Activated T-helper 17 cell treated with anti-CD3 and anti-CD28 coated beads, Interleukin-2, amount 50 U/mL, for 72 hours (primary cell): ENCODE measurements at places on chromosomes 7 and 10.

- no peak for ATAC-seq
These were observed 367.5 kb downstream of the CCSER2 start for GRCh38 chr10:84695902-84696301.

- ATAC-seq: peak; percentile 66
These were observed 193.6 kb downstream of the MAD1L1 start for GRCh38 chr7:2038931-2039728.

DNA sequence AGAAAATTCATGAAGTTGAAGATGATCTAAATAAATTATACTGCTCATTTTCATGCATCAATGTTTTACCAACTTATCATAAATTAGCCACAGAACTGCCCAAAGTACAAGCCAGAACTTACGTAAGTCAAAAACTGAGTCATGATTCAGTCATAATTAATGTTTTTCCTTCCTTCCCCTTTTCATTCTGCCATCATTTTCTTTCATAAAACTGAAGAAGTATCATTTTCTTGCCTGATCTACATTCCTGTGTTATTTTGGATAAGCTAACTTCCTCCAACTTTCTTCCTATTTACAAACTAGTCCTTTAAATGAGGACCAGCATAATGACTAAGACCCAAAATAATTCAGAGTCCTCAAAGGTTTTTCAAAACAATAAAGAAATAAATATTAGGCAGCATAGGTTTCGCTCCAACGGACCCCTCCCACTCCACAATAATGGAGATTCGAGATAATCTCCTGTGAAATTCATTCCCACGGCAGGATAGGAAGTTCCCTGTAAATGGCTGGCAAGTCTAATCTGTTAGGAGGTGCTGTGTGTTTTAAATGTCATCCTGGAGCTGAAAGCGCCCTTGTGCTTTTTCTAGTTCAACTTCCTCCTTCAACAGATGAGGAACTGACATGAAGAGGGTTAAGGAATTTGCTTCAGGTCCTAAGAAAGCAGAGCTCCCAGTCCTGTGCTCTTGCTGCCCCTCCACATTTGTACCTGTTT is 218.9 kb downstream of the DOCK4 start:
- no peak for ATAC-seq

GRCh38 chr10:120336911-120337540 is 120.0 kb upstream of the PLPP4 start:
- ATAC-seq: no peak

DNA sequence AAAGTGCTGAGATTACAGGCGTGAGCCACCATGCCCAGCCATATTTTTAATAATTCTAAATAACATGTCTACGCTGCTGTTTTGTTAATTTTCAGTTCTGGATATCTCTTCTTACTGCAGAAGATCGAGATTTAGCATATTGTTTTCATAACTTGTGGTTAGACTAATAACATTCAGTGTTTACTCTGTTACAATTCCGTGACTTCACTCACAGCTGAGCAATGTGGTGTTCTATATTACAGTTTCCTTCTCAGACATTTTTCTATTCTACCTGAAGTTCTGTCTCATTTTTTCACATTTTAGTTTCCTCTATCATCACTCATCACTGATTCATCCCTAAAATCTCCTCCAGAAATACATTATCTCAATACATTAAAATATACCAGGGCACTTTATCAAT is 10.9 kb downstream of the RNF32 start:
- ATAC-seq: no peak

- ATAC-seq: no peak
These were observed 69.1 kb downstream of the DIP2C start for GRCh38 chr10:620417-620816.

DNA sequence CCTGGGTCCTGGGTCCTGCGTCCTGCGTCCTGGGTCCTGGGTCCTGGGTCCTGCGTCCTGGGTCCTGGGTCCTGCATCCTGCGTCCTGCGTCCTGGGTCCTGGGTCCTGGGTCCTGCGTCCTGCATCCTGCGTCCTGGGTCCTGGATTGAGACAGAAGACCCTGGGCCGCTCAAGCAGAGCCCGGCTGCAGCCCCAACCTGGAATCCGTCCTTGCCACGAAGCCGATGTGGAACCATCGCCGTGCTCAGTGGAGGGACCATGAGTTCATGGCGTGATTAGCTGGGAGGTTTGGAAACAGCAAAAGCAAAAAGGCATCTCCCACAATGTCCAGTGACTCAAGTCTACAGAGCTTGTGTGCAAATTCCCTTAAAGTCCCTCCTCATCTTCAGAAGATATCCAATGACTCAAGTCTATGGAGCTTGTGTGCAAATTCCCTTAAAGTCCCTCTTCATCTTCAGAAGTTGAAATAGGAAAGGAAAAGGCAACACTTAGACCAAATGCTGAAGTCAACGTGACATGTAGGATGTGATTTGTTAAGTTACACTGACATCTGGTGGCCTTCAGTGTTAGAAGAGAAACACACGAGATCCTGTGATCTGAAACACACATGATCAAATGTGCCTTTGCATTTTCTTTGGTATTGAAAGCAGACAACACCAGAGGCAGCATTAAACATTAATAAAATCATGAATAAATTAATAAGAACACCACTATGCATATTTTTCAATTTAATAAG is 179.9 kb downstream of the PTPRN2 start:
- ATAC-seq: no peak

- peak; percentile 24 for ATAC-seq
These were observed 22.1 kb upstream of the CARD11 start for GRCh38 chr7:3065724-3066143.

DNA sequence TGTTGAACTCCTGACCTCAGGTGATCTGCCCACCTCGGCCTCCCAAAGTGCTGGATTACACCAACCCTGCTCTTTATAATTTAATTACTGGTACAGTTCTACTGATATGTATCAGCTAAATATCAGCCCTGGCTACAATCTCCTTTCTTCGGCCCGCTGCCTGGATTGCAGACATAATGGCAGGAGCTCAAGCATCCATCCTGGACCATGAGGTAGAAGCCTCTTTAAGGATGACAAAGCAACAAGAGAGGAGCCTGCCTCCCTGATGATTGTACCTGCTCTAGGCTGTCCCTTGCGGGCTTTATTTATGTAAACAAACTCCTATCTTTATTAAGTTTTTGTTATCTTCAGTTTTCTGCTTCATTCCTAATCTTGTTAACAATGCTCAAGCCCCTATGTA is 5.6 kb upstream of the PSAP start:
- ATAC-seq: no peak

GRCh38 chr10:12733271-12733670 is 268.2 kb downstream of the CCDC3 start:
- no peak for ATAC-seq

- ATAC-seq: peak; percentile 86
These were observed 305.1 kb upstream of the PITRM1 start for GRCh38 chr10:3477683-3478082.

DNA sequence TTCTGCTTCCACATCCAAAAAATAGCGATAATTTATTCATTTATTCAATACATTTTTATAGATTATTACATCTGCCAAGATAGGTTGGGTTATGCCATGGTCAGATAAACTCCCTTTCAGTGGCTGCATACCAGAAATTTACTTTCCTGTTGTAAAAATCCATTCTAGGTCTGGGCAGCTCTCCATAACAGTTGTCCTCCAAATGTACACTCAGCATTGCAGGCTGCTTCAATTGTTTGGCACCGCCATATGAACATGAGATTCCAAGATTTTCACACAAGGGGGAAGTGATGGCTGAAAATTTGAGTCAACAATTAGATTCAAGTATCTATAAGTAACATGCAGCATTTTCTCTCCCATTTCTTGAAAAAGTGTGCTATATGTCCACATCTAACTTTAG is 568.7 kb downstream of the ETV1 start:
- ATAC-seq: no peak

GRCh38 chr10:116690356-116691322 is 51.7 kb downstream of the HSPA12A start:
- no peak for ATAC-seq

GRCh38 chr10:97868134-97868685 is 18.6 kb downstream of the GOLGA7B start:
- no peak for ATAC-seq

DNA sequence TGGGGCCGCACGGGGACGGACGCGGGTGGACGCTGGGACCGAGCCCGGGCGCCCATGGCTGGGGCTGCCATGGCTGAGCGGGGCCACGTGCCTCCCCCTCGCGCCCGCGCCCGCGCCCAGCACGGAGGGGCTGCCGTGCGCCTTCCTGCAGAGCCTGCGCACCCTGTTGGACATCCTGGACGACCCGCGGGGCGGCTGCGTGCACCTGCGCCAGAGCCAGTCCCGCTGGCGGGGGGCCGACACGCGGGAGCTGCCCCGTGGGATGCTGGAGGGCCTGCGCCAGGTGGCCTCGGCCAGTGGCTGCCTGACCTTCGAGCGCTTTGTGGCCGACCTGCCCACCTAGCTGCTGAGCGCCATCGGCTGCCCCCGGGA is 72.5 kb upstream of the KCTD7 start:
- ATAC-seq: no peak

- peak; percentile 25 for ATAC-seq
These were observed 537 bp downstream of the FOXK1 start for GRCh38 chr7:4682621-4683042.

- peak; percentile 66 for ATAC-seq
These were observed 529 bp downstream of the HPS1 start for GRCh38 chr10:98446151-98446660.

- ATAC-seq: peak; percentile 94
These were observed 89.0 kb downstream of the PHTF2 start for GRCh38 chr7:77887567-77887966.

GRCh38 chr7:87148332-87148955 is 3.8 kb upstream of the DMTF1 start:
- no peak for ATAC-seq

GRCh38 chr7:23000597-23001360 is 13.2 kb downstream of the HYCC1 start:
- no peak for ATAC-seq

GRCh38 chr7:118478931-118479330 is 254.4 kb downstream of the ANKRD7 start:
- ATAC-seq: no peak

DNA sequence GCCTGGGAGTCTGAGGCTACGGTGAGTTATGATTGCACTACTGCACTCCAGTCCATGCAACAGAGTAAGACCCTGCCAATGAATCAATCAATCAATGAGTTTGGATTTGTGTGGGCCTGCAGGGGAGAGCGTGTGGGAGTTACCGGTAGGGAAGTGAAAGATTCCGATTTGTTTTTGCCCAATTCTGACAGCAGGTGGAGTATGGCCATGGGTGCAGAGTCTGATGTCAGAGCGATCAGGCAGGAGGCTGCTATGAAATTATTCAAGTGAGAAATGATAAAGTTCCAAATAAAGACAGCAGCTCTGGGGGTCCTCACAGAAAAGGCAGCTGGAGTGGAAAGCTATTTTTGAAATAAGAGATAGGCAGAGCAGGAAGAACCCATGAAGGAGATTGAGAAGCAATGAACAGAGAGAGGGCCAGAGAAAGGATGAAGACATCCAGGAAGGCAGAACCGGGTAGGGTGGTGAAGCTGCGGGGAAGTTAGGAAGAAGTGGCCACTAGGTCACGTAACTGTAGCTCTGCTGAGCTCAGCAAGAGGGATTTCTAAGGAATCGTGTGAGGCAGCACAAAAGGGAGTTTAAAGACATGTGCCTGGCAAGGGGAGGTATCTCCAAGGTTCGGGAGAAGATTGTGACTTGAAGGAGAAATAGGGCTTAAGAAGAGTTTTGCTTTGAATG is 93.7 kb upstream of the NMT2 start:
- no peak for ATAC-seq

GRCh38 chr7:38051786-38052185 is 126.3 kb upstream of the STARD3NL start:
- ATAC-seq: no peak

- no peak for ATAC-seq
These were observed 700.4 kb upstream of the KCND2 start for GRCh38 chr7:119572541-119572940.

DNA sequence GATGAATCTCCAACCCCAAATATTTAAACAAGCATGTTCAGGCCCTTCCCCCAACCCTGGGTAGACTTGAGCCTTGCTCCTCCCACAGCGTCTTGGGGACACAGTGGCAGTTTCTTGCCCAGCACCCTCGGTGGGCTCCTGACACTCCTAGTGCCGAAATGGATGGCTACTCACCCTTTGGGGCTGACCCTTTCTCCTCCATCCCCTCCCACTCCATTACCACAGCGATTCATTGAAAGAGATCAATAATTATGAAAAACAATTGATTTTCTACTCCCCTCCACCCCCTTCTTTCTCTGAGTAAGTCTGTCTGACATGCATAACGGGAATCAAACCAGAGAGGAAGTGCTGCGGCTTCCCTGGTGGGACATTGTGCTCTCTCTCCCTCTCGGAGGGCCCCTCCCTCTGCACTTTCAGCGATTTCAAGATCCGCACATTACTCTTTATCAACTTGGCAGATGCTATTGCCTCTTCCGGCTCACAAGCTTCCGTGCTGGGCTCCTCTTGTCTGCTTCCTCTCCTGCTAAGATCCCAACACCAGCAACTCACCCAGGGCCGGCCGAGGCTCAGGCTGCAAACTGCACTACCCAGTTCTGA is 79.0 kb upstream of the PLXNA4 start:
- peak; percentile 71 for ATAC-seq

DNA sequence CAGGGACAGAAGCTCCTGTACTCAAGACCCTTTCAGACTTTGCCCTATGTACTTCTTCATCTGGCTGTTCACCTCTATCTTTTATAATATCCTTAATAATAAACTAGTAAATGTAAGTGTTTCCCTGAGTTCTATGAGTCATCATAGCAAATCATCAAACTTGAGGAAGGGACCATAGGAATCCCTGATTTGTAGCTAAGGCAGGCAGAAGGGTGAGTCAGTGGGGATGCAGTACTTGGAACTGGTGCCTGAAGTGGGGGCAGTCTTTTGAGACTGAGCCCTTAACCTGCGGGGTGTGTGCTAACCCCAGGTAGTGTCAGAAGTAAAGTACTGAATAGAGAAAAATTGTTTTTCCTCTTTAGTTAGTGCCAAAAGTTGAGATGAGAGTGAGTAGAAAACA is 6.2 kb upstream of the TMEM243 start:
- no peak for ATAC-seq

DNA sequence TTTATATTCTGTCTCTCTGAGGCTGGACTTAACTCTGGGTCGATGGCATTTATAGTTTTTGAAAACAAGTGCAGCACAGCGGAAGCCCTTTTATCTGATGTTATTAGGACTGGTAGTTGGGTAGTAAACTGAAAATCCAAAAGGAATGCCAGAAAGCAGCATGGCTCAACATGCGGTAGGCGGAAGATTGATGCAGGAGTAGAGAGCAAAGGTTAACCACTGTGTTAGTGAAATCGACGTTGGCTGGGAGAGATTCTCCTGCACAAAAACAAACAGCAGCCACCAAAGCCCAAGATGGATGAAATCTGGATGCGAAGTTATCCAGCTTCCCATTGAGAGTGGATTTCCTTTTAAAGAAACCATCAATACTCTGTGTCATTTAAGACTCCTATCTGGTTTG is 54.5 kb upstream of the EMX2 start:
- no peak for ATAC-seq

DNA sequence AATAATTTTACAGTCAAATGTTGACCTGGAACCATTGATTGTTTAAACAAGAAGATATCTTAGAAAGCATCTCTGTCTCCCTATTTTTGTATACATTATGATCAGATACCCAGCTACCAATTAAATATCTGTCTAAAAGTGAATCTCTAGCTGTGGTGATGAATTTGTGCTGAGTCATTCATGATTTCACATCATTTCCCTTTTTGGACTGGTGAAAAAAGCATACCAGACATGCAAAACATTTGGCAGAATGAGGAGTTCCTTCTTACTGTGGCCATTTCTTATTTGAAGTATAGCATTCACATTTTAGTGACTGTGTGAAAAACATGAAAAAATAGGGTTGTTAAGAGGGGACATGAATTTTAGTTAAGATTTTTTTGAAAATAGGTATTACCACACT is 98.0 kb upstream of the GATA3 start:
- ATAC-seq: peak; percentile 34

GRCh38 chr10:77919713-77920108 is 6.8 kb downstream of the DLG5 start:
- no peak for ATAC-seq
